ENCODE measurements at places on chromosomes 13 and 19.
A peak's percentile ranks its signal among the peaks of the same experiment; 100 is the strongest.

DNA sequence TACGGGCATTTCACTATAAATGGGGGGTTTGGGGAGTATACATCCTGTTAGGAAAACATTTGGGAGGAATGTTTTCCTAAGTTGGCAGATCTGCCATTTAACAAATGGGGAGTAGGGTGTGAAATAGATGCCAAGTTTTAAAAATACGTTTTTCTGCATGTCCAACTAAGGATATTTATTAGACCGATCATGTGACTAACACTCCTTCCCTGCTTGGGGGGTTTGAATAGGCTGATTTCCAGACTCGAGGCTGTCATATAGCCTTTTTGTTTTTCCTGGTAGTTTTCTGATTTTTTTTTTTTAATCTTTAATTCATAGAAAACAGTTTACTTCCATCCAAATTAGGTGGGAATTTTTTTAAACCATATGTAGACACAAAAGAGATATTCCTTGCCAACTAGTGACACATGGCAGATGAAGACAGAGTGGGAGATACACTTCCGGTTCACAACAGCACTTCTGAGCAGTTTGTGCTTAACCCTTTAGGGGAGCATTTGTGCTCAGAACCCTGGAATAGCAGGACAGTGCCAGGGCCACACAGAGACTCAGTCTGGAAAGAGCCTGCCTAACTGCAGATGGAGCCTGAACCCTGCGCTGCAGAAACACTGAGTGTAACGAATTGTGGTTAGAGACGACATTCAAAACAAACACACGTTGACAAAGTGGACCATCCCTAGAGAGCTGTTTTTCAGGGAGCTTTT is 5.6 kb upstream of the GATAD2A start:
- DNase-seq = no peak

DNA sequence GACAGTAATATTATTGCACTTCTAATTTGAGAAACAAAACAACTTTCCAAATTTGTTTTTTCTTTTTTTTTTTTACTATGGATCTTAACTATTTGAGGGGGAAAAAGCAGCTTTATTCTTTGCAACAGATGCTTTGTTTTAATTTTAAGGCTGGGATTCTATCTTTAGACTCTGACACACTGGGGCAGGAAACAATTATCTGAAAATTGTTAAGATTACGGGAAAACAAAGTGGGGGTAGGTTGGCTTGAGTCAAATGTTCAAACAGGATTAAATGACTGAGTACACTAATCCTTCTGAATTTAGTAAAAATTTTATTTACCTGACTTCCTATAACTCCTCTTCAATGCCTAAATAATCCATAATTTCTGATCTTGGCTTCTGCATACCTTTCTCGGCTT is 543.2 kb downstream of the SLITRK6 start:
- DNase-seq = no peak

- DNase-seq = no peak
Measured at GRCh38 chr19:42412227-42412626, 15.0 kb downstream of the LIPE start.

DNA sequence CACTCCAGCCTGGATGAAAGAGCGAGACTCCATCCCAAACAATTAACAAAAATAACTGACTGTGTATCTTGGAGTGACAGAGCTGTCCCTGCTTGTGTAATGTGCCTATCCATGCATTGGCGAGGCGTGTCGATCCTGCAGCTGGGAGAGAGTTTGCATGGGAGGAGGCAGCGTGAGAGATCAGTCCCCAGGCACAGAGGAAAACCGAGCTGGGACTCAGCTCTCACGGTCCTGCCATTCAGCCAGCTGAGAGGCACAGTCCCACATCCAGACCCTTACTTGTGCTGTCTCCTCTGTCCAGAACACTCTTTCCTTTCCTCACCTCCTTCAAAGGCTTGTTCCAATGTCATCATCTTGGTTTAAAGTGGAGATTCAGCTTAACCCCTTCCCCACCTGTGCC is 11.9 kb upstream of the SULT2B1 start:
- no peak for DNase-seq

DNA sequence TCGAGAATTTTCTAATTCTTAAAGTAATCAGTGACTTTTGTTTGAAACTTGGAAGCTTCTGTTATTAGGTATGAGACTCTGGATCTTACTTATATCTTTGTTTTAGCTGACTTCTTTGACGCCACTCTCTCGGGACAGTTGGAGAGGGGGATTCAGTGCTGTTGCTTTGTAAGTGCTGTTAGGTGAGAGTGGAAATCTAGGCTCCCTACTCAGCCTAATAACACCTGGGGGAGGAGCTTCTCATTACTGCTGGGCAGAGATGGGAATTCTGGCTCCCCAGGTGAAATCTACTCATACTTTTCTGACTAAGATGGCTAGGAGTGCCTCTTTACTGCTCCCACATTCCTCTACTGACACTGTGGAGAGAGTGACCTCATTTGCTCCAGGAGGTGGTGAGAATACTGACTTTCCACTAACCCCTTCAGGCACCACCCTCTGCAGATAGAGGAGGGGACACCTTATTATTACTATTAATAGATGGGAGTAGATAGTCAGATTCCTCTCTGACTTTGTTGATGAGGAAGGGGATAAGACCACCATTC is 324.9 kb upstream of the SPRY2 start:
- no peak for DNase-seq

DNA sequence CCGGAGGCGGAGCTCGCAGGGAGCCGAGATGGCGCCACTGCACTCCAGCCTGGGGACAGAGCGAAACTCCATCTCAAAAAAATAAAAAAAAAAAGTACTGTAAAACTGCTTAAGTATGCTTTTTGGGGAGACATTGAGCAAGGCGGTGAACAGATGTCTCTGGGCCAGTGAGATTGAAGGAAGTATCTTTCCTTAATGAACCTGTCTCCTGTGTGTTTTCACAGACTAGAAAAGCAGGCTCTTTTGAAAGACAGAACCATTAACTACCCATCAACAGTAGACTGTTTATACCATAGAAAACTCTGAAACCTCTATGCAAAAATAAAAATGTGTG is 1.5 kb upstream of the ECH1 start:
- no peak for DNase-seq

DNA sequence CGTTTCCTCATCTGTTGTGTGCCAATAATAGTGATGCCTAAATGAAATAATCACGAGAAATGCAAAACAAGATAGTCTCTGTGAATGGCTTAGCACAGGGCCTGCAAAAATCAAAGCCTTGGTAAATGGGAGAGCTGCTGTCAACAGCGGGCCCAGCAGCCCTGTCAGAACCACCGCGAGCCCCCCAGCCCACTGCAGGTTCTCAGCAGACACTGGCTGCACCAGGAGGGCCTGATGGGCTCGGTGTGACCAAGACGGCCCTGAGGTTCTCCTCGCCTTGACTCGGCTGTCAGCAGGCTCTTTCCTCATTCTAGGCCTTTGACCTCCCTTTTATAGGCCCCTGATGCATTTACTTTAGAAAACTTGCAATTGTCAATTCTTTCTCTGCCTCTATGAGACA is 90.9 kb upstream of the GPR183 start:
- no peak for DNase-seq

DNA sequence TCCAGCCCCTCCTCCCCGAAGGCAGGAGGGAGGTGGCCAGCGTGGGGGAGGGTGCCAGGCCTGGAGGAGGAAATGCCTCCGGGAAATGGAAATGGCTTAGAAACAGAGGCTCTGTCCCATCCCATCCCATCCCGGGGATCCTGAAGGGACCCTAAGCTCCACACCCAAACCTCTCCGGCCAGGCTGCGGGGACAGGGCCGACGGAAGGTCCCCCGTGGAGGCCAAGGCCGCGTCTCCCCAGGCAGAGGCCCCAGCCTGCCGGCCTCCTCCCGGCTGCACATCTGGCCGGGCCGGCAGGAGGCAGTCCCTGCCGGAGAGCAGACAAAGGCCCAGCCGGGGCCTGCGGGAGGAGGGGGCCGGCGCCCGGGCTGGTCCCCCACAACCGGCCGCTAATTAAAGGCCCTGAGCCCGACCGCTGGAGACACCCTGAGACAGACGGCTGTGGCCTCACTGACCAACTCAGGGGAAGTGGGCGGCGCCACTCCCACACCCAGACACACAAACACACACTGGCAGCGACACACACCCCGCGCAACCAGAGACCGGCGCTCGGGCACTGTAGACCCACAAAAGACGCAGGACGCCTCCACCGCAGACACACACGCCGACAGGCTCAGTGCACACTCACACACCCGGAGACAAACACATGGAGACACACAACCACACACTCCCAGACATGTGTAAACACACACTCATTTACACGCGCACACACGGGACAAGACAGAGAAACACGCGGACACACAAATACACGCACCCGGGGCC is 1.1 kb downstream of the ADAMTS10 start:
- DNase-seq = peak; percentile 79

- no peak for DNase-seq
Measured at GRCh38 chr13:87280139-87280538, 391.0 kb upstream of the SLITRK5 start.

DNA sequence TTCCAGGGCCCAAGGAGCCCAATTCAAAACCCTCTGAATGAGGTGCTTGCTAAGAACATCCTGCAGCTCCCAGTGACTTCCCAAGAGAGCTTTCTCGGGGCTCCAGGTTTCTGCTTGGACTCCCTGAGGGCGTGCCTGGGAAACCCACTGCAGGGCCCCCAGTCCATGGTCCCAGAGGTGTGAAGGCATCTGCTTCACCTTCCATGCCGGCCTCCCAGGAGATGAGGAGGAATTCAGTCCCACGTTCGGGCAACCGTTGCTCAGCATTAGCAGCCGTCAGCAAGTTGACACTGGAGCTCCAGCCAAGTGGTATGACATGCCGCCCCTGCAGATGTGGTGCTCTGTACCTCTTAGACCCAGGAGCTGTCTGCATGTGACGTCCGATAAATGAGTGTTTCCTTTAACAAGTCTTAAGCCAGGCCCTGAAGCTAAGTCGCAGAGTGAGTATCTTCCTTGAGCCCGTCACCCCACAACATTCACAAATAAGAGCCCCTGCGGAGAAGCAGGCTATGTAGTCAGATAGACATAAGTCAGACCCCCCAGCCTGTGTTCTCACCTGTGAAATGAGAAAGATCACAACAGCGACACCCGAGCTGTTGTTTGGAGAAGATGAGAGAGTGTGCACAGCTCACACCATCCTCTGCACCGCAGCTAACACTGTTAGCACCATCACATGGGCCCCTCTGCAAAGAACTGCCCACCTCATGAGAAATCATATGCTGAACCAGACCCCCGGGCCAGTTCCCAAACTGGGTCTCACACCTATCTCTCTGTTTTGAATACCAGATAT is 150.3 kb downstream of the KATNAL1 start:
- DNase-seq = no peak

- DNase-seq = peak; percentile 41
Measured at GRCh38 chr19:12834976-12835757, 788 bp upstream of the RTBDN start.
